ENCODE measurements at places on chromosomes 7 and 10.
A peak's percentile ranks its signal among the peaks of the same experiment; 100 is the strongest.

GRCh38 chr7:85508642-85509410, 322.0 kb upstream of the SEMA3D start:
- no peak for DNase-seq

GRCh38 chr7:118304100-118304499, 79.6 kb downstream of the ANKRD7 start:
- DNase-seq = no peak

DNA sequence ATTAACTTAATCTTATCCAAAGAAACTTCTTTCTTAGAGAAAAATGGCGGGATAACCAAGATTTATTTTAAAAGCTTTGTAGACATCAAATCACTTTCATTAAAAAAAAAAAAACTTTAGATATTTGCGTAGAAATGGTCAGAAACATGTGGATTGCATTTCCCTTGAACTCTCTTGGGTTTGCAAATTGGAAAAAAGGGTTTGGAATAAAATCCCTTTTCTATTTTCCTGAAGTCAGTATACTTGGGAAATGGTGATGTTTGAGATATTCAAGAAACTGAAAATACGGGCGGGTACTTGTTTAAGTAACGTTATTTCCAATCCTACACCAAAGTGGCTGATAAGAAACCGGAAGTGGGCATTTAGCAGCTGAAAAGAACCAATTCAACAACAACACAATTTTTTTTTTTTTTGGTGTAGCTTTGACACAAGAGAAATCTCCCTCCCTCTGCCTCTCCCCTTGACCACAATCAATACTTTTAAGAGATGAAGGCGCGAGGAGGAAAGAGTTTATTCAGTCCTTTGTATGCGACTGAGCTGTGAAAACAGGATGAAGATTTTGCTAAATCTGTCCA, 13.7 kb upstream of the GFRA1 start:
- no peak for DNase-seq

- no peak for DNase-seq
Observed at GRCh38 chr7:91915401-91916050, 25.1 kb upstream of the AKAP9 start.

DNA sequence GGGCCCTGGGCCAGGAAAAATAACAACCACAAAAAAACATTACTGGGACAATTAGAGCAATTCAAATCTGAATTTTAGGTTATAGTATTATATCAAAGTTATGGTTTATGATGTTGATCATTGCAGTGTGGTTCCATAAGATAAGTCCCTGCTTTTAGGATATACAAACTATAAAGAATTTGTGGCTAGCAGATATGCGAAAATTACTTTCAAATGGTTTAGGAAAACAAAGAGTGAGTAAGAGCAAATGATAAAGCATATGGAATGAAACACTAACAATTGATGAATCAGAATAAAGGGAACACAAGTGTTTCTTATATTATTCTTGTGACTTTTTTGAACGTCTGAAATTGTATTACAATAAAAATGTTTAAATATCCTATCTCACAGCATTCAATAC, 64.4 kb upstream of the HECTD2 start:
- DNase-seq = no peak

GRCh38 chr7:137142376-137142775, 201.2 kb downstream of the PTN start:
- DNase-seq = no peak

DNA sequence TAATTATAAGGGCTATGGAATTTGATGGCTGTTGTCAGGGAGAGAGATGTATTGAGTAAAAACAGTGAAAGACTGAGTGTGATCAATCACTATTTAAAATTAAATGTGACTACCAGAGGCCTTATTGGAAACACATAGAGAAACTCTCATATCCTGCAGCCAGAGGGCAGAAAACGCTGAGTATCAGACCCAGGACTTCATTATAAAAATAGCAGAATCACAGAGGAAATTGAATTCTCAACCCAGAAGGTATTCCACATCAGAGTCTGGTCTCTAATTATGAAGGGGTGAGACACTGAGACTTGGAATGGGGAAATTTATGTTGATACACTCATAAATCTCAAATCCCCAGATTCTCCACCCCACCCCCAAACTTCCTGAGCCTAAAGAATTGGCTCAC, 69.5 kb upstream of the IL6 start:
- DNase-seq = no peak

GRCh38 chr10:47165711-47166404, 134.1 kb upstream of the GDF10 start:
- no peak for DNase-seq

GRCh38 chr10:117664288-117664687, 121.7 kb downstream of the EMX2 start:
- no peak for DNase-seq

GRCh38 chr7:43815373-43815772, 53.9 kb downstream of the MRPS24 start:
- DNase-seq = no peak

DNA sequence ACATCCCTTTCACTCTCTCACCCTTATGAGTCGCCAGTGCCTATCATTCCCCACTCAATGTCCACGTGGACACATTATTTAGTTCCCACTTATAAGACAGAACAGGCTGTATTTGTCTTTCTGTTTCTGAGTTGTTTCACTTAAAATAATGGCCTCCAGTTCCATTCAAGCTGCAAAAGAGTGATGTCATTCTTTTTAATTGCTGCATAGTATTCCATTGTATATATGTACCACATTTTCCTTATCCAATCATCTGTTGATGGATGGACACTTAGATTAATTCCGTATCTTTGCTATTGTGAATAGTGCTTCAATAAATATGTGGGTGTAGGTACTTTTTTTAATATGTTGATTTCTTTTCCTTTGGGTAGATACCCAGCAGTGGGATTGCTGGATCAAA, 79.1 kb downstream of the ZNF365 start:
- no peak for DNase-seq

DNA sequence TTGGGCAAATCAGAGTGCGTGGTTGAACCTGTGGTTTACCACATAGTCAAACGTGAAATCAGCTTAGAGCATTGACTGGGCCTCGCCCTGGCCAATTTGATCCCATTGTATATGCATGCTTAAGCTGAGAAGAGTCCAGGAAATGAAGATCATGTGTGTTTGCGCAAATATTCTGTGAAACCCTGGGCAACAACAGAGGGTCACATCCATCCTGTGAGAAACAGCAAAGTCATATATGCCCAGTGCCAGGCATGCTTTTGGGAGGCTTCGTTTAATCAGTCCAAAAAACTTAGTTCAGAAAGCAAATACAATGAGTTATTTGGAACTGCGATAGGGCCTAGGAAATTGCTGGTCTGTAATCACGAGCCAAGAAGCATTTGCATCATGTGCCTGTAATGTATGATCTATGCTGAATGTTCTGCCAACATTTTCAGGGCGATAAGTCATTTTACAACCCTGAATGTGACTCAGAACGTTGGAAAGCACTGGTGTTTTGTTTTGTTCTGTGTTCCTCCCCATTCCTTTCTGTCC, 412.1 kb upstream of the CELF2 start:
- no peak for DNase-seq

DNA sequence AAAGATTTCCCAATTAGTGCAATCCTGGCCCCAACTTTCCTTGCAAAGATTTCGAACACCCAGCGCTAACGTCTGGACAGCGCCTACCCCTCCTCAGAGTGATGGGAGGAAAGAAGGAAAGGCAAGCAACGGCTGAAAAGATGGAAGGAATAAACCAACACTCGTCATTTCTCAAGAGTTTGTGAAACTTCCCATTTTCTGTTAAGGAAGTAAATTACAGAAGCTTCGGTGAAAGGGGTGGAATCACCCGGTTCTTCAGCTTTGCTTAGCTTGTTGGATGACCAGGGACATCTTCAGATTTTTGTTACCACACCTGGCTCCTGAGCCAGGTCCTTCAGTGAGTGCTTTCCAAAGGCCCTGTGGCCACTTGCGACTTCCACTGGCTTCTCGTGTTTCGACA, 313.1 kb downstream of the SKIDA1 start:
- no peak for DNase-seq

GRCh38 chr7:65832281-65832680, 40.6 kb upstream of the VKORC1L1 start:
- DNase-seq = no peak

DNA sequence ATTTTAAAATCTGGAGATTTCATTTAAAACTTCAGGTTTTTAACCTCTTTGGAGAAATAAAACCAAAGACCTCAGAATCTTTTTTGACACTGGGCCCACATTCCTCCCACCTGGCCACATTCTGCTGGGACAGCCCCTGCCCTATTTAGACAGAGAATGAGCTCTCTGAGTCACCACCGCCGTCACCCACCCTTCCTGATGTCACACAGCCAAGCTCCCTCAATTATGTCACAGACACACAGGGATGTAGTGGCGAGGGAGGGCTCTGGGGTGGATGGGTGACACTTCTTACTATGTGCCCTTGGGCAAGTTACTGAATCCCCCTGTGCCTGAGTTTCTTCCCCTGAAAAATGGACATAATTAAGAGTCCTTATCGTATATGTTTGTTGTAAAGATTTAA, 162.6 kb downstream of the RAB11FIP2 start:
- no peak for DNase-seq

- no peak for DNase-seq
Observed at GRCh38 chr10:68271196-68271882, 39.4 kb upstream of the ATOH7 start.

DNA sequence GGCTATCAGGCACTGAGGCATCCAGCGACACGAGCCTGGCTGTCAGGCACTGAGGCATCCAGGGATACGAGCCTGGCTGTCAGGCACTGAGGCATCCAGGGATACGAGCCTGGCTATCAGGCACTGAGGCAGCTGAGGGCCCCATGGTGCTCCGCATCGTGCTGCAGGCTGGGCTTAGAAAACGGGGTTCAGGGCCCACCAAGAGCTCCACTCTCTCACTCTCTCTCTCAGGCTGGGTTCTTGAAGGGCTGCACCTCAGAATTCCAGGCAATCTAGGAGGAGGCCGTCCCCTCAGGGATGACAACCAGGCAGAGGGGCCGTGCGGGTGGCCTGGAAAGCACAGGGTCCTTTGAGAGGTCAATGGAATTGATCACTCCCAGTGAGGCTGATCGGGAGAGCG, 69.0 kb downstream of the CFAP46 start:
- no peak for DNase-seq

DNA sequence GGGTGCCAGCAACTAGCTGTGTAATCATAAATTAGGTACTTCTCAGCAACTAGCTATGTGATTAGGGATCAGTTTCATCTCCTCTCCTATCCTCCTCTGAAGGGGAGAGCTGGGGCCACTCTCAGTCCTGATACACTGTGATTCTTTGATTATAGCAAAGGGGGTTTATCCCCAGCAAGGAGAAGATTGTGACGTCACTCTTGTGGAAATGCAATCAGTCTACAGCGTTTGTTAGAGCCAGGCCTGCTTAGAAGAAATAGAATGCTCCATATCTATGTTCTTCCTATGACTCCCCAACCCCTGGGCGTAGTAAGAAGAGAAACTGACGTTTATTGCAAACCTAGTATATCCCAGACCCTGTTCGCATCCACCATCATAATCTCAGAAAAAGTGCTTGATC, 308.2 kb downstream of the GFRA1 start:
- DNase-seq = no peak

GRCh38 chr7:35374858-35375257, 121.0 kb upstream of the TBX20 start:
- no peak for DNase-seq

DNA sequence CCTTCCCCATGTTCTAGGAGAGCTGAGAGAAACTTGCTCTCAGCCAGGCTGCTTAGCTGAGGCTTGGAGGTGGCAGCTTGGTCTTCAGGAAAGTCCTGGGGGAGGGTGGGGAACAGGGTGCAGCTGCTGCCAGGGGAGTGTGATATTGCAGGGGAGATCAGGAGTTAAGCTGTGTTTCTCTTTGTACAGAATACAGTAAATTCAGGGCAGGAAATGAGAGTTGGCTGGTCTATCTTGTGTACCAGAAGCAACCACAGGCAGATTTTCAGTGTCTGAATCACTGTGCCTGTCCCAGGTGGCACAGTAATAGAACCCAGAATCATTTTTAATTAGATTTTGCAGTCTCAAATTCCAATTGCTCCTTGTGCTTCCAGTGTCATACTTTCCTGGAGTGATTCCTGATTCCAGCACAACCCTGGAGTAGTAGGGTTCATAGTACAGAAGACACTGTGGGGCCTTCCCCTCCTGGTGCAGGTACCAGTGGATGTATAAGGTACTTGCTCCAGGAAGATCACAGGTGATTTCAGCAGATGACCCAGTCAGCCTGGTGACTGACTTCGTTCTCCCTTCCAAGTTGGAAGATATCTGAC, 94.0 kb upstream of the TARP start:
- peak; percentile 1 for DNase-seq

GRCh38 chr10:11687779-11688447, 54.3 kb upstream of the ECHDC3 start:
- DNase-seq = no peak

DNA sequence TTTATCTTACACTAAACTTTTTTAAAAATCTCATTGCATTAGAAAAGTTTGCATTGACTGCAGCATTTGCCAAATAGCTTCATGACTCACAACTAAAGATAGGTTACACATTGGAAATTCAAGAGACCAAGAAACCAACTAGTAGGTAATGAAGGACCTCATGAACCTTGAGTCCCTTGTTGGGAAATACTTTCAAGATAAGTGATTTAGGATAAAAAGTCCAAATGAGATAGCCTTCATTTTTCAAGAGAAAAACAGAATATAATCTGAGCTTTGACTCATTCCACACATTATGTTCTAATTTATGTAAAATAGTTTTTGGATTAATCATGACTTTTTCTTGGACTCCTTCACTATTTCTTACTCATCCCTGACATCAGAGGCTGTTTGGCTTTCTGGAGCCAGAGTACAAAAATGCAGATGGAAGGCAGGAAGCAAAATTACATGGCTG, 13.1 kb upstream of the LIPF start:
- no peak for DNase-seq

DNA sequence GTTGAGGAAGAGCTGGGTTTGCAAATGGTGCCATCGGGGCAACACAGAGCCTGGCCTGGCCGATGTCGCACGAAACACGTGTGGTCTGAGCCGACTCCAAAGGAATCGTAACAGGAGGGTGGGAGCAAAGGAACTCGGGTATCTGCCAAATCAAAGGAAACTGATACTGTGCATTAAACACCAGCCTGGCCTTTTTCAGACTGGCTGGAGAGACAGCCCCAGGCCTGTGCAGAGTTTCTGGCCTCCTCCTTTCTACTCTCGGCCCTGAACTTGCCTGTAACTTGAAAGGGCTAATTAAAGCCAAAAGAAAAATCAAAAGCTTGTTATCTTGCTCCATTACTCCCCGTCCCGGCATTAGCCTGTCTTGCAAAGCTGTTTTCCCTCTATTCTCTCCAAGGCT, 71.4 kb downstream of the PLXNA4 start:
- no peak for DNase-seq

GRCh38 chr7:10707519-10707918, 266.2 kb upstream of the PHF14 start:
- no peak for DNase-seq

GRCh38 chr10:61902445-61903220, 1.1 kb downstream of the ARID5B start:
- DNase-seq = peak; percentile 64

GRCh38 chr7:95686109-95686508, 86.2 kb upstream of the DYNC1I1 start:
- no peak for DNase-seq

DNA sequence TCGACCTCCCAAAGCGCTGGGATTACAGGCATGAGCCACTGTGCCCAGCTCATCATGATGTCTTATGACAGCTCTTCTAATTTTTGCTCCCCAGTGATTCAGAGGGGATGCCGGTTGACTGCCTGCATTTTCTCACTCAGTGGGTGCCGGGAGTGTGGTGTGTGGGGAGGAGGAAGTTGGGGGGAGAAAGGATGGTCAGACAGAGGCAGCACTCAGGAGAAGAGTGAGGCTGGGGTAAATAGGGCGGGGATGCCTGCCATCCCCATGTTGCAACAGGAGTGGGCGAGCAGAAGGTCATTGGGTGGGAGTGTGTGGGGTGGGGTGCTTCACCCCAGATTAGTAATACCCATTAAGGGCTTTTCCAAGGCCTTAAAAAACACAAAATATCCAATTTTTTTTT, 3.5 kb upstream of the CCL24 start:
- DNase-seq = no peak

Measured in GM13976 (cell line).